KBM-7 (cell line): ENCODE measurements at places on chromosomes 13 and 19.

DNA sequence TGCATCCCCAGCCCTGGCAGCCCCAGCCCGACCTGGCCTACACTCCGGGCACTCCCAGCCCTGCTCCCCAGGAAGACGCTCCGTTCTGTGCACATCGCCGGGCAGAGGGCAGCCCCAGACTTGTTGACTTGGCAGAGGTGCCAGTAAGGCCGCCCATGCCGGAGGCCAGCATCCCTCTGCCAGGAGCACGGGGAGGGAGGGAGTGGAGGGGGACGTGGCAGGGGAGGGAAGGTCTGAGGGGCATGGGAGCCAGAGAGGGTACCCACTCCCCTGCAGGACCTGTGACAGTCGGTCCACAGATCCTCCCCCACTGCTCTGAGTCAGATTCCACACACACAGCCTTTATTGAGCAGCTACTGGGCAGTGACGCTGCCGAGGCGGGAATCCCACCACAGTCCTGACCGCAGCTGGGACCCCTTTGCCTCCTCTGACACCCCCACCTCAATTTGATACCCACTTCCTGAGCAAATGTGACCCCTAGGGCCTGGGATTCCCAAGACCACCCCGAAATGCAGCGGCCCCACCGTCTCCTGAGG, 1.9 kb upstream of the NKPD1 start:
- no peak for DNase-seq

DNA sequence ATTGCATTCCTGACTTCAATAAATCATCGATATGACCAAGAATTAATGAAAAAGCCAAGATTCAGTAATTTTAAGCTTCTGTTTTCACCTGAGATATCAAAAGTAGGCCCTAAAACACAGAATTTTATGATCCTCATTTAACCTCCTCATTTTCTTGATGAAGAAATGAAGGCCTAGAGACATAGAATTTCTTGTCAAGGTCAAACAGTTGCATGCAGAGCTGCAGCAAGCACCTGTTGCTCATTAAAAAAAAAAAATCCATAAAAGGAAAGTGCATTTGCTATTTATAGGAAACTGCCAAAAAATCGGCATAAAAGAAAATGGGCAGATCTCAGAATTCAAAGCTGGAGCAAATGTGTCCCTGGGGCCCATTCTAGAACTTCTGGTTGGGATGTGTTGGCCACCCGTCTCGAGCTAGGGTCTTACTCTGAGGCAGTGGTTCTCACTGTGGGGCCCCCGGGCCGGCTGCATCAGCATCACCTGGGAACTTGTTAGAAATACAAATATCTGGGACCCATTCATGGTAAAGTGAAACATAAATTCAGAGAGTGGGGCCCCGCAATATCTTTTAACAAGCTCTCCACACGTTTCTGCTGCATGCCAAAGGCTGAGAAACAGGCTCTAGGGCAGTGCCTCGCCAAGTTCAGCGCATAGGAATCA, 224.7 kb upstream of the UBL3 start:
- DNase-seq, result no peak

DNA sequence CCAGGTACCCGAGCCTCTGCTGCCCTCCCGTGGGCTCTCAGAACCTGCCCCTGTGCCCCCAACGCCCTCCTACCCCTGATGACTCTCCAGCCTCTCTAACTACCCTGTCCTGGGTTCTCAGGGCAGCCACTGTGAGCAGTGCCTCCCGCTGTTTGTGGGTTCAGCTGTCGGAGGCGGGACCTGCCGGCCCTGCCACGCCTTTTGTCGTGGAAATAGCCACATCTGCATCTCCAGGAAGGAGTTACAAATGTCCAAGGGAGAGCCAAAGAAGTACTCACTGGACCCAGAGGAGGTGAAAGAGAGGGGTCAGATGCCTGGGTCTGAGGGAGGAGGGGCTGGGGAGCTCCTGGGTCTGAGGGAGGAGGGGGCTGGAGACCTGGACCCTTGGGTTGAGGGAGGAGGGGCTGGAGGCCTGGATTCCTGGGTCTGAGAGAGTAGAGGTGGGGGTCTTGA, 20.0 kb downstream of the CNFN start:
- no peak for DNase-seq

GRCh38 chr19:6211632-6212402, 68.0 kb downstream of the MLLT1 start:
- no peak for DNase-seq

- peak; percentile 94 for DNase-seq
Observed at GRCh38 chr19:47729799-47730520, 15.4 kb upstream of the NOP53 start.
